ENCODE measurements at places on chromosomes 16 and 17. TPM values are rescaled to one million over a fixed set of nuclear protein-coding genes. Genes with fewer than 3 reads are reported as not detected.

C16orf54 gene
- not detected for total RNA-seq

PRR29 gene
- 0.52 TPM for total RNA-seq

KIFC3 gene
- 19.7 TPM for total RNA-seq

SLC6A2 gene
- not detected for total RNA-seq
